ENCODE measurements at places on chromosomes 7 and 10.

GRCh38 chr10:73915206-73915851, 4.4 kb downstream of the PLAU start:
- DNase-seq: no peak

GRCh38 chr7:100823140-100823525, 4.2 kb downstream of the EPHB4 start:
- DNase-seq: no peak

- DNase-seq: no peak
Measured at GRCh38 chr7:149304006-149304405, 42.0 kb downstream of the ZNF783 start.

DNA sequence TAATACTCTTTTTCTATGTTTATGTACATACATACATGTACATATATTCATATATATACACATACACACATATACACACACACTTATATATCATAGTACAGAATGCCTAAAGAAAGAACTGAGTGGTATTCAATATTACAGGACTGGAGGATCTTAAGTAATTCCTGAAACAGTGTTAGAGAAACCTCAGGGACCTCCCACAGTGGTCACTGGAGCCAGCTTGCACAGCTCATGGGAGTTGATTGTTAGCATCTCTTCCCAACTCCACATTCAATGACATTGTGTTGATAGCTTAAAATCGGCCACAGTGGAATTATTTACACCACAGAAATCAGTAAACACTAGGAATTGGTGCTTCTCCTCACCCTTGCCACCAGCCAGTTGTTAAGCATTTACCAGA, 6.0 kb downstream of the LRRC17 start:
- DNase-seq: no peak

- no peak for DNase-seq
Measured at GRCh38 chr10:133083422-133084100, 4.2 kb upstream of the ADGRA1 start.

DNA sequence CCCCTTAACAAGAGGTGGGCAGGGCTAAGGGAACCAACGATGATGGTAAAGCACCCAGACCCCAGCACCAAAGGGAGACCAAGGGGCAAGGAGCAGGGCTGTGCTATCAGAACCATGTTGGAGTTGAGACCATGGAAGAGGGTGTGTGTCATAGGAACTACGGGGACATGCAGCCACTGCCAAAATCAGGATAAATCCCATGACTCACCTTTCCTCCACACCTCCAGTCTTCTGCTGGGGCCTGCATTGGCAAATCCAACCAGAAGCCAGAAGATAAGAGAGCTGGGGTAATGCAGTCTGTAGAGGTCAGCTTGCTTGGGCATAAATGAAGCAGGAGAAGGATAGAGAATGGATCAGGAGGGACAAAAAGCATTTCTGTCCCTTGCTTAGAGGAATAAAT, 42.7 kb upstream of the SMARCD3 start:
- no peak for DNase-seq

GRCh38 chr7:80900583-80901576, 18.0 kb downstream of the SEMA3C start:
- DNase-seq: no peak

- DNase-seq: no peak
Measured at GRCh38 chr7:85630904-85631600, 444.2 kb upstream of the SEMA3D start.

DNA sequence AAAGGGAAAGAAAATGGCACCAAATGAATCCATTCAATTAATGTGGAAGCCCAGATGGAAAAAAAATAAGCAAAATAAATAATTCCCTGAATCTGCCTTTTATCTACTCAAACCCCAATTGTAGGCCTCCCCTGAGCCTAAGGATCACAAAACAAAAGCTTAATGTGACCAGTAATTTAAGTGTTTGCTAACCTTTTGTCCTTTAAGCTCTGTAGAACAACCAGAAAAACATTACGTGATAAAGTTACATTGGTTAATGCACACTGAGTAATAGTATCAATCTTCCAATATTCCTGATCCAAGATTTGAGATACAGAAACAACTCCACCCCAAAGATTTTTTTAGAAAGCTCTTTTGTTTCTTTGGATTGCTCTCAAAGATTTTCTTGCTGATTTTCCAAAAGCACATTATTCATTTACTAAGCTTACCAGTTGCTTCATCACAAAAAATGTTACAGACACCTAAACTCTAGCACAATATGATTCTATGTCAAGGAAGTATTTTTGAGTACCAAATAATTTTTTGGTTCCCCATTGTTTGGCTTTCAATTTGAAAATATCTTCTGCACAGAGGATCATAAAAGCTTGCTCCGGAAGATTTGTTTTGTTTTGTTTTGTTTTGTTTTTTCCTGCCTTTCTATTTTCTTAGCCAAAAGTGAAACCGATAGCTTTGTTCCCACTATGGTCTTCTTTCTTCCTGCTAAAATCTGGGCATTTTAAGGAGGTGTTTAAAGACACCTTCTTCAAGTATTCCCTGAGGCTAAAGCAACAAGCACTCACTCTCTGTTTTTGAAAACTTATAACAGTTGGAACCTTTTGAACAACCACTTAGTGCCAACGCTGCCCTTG, 54.2 kb downstream of the TRIL start:
- DNase-seq: no peak
